ENCODE measurements at places on chromosomes 13 and 19.

DNA sequence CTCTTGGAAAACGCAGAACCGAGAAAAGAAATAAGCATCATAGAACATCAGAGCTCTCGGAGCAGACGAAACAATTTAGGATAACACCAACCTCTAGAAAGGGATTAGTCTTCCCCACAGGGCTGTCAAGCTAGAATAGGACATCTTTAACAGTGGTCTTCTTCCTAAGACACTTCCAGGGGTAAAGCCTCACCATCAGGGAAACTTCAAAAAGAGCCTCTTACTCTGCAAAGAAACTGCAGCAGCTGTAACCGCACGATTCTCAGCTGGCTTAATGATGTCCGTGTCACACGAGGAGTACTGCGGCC, 642 bp downstream of the ZNF571 start:
- no peak for DNase-seq

- no peak for DNase-seq
These were observed 117.9 kb downstream of the ITGBL1 start for GRCh38 chr13:101570410-101570809.

DNA sequence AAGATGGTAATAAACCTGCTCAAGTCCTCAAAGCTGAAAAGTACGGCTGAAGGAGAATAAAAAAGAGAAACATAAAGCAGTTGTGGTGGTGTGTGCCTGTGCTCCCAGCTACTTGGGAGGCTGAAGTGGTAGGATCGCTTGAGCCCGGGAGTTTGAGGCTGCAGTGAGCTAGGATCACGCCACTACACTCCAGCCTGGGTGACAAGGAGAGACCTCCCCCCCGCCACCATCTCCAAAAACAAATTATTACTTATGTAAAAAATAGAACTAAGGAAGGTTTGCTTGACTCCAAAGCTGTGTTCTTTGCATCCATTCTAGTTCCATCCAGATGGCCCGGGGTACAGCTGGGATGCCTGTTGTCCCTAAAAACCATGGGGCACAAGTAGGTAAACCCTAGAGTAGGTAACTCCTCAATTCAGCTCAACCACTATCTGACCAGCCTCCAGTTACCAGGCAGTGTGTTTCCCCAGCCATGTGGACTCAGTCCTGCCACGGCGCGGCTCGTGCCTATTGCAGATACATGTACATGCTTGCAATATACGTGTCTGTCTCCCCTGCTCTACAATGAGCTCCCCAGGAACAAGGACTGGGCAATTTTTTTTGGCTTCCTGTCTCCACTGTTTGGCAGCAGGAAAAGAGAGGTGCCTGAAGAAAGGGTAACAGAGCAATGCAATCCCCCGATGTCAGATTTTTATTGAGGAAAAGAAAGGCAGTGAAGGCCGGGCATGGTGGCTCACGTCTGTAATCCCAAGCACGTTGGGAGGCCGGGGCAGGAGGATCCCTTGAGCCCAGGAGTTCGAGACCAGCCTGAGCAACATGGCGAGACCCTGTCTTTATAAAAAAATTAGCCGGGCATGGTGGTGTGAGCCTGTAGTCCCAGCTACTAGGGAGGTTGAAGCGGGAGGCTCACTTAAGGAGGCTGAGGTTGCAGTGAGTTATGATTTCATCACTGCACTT, 101.3 kb downstream of the GNG7 start:
- no peak for DNase-seq

- no peak for DNase-seq
These were observed 90.4 kb upstream of the PEG3 start for GRCh38 chr19:56930647-56931535.

GRCh38 chr13:82772816-82773215, 1109.5 kb downstream of the SLITRK1 start:
- DNase-seq, result no peak

DNA sequence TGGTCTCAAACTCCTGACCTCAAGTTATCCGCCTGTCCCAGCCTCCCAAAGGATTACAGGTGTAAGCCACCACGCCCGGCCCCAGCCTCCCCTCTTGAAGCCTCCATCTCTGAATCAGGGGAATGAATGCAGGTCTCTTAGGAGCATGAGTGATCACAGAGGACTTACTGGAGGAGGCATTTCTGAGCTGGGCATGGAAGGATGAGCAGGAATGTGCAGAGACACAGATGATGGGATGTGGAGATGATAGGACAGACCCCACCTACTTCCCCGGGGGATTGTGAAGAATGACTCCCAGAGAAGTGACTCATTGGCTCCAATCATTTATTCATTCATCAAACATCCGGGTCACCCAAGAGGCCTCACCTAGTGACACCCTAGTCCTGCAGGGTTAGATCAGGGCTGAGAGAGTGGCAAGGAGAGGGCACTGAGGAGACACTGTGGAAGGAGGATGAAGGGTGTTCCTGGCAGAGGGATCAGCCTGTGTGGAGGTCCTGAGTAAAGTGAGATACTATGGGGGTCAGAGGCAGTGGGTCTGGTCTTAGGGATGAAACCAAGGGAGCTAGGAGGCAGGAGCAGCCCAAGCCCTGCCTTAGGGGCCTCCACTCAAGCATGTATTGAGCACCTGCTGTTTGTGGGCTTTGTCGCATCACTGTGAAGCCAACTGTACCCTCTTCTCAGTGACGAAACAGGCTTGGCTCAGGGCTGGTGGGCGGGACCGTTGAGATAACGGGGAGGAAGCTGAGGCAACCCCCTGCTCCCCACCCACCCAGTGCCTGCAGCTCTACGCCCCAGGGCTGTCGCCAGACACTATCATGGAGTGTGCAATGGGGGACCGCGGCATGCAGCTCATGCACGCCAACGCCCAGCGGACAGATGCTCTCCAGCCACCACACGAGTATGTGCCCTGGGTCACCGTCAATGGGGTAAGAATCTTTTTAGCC, 3.0 kb downstream of the IFI30 start:
- DNase-seq, result no peak

DNA sequence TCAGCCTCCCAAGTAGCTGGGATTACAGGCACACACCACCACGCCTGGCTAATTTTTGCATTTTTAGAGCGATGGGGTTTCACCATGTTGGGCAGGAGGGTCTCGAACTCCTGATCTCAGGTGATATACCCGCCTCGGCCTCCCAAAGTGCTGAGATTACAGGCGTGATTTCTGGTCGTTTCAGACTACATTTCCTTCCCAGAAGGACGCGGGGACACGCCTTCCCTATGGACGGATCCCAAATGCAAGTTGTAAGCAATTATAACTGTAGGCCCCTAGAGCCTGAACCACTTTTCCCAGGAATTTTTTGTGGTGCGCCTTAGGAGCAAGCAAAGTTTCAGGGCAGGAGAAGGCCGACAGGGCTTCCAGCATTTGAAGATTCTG, 17.8 kb upstream of the ZNF331 start:
- DNase-seq, result no peak

- no peak for DNase-seq
These were observed 91.9 kb downstream of the ZNF431 start for GRCh38 chr19:21233691-21234090.

GRCh38 chr13:77492982-77493381, 42.5 kb upstream of the SCEL start:
- DNase-seq, result peak; percentile 69

GRCh38 chr13:49927755-49928154, 8.4 kb downstream of the SPRYD7 start:
- DNase-seq, result no peak

GRCh38 chr13:25067064-25067463, 28.9 kb upstream of the PABPC3 start:
- no peak for DNase-seq

DNA sequence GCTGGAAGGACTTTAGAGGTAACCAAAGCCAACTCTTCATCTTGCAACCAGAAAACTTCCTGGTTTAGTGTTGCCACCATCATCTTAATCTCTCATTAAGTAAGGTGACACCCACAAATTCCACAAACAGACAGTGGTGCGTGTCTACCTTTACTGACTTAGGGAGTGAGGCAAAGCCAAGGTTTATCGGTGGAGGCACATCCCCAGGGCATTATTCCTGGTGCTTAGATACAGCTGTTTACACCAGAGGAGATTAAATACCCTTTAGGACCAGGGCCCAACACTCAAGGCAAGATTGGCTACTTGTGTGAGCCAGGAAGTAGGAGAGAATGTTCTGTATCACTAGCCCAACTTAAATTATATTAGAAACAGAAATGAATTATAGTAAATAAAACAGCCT, 9.5 kb downstream of the STOML3 start:
- DNase-seq, result no peak

DNA sequence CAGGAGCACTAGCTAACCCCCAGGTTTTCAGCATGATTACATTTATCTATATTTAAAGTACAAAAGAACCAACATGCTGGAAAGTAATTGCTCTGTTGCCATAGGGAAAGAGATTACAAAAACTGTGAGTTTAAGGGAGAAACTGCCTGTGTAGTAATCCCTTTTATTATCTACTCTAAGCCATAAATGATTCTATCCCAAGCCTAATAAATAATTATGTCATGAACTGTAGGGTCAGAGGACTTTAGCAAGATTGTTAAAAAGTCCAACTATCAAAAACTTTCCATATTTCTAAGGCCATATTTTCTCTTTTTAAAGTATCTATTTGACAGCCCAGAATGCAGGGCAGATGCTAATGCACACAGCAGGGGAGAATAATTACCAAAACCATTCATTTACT, 573.8 kb upstream of the MIR17HG start:
- no peak for DNase-seq

DNA sequence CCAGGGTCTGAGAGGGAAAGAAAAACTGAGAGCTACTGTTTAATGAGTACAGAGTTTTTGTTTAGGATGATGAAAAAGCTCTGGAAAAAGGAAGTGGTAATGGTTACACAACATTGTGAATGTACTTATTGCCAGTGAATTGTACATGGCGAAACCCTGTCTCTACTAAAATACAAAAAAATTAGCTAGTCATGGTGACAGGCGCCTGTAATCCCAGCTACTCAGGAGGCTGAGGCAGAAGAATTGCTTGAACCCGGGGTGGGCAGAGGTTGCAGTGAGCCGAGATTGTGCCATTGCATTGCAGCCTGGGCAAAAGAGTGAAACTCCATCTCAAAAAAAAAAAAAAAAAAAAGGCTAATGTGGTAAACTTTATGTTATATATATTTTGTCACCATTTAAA, 96.3 kb downstream of the VWA8 start:
- DNase-seq, result peak; percentile 31

DNA sequence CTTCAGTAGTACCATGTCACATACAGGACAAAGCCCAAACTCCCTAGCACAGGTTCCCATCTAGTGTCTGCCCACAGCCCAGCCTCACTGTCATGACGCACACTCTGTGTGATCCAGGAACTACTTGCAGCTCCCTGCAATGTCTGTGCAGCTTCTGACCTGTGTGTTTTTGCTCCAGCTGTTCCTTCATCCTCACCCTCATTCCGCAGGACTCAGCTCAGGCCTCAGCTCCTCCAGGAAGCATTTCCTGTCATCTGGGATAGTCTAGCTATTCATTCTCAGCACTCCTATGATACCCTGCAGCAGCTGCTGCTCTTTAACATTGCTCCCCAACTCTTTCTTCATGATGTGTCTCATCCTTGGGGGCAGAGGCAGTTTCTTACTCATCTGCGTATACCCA, 56.1 kb downstream of the ENOX1 start:
- DNase-seq, result peak; percentile 16

DNA sequence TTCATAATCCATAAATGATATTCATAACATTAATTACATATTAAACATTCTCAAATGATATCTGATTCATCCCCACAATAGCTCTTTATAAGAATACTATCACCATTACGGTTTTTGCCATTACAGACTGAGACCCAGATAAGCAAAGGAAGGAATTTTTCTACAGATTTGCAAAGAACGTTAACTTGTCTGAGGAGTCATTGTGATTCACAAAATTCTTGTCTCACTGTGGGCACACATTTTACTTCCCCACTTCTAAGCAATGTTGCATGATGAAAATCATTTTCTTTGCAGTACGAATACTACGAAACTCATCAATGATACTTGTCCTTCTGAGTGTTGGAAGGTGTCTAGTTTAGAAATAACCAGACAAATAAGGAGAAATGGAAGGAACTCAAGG, 70.1 kb downstream of the NALCN start:
- no peak for DNase-seq

- no peak for DNase-seq
These were observed 84.2 kb downstream of the SACS start for GRCh38 chr13:23349161-23349897.

- peak; percentile 73 for DNase-seq
These were observed 20.8 kb upstream of the ERCC1 start for GRCh38 chr19:45444318-45445041.

GRCh38 chr13:35994131-35994966, 136.8 kb downstream of the DCLK1 start:
- DNase-seq, result no peak

DNA sequence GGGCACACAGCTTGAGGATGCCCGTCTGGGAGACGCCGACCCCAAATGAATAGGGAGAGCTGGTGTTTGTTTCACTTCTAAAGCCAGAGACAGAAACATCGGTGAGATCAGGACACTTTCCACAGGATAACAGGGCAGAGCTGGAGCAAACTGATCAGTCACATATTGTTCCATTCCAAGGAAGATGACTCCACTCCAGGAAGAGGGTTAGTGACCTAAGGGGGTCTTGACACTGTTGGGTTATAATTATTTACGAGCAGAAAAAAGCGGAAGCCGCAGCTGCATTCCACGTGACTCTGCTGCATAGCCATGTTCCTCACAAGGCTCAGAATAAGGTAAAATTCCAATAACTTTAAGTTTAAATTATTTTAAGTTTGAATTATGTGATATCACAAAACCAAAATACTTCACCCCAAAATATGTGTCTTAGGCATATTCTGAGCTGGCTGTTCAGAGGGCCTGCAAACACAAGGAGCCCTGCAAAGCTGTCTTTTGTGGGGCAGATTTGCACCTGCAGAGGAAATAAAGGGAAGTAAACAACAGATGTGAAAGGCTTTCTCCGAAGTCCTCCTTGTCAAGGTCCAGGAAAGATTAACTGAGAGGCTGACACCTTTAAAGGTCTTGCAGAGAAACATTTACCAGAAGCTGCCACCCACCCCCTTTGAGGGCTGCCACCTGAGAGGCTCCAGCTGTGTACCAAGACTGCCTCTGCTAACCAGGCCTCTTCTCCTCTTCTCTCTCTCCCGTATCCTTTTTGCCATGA, 819.2 kb downstream of the UQCRFS1 start:
- DNase-seq, result no peak

- no peak for DNase-seq
These were observed 21.1 kb upstream of the SLC10A2 start for GRCh38 chr13:103087275-103087674.

- DNase-seq, result no peak
These were observed 30.1 kb downstream of the PIP5K1C start for GRCh38 chr19:3669947-3670795.

- no peak for DNase-seq
These were observed 11.1 kb upstream of the SPATA13 start for GRCh38 chr13:24149246-24150032.

All from SK-MEL-5 (cell line).